ENCODE measurements at places on chromosomes 3 and 15.

DNA sequence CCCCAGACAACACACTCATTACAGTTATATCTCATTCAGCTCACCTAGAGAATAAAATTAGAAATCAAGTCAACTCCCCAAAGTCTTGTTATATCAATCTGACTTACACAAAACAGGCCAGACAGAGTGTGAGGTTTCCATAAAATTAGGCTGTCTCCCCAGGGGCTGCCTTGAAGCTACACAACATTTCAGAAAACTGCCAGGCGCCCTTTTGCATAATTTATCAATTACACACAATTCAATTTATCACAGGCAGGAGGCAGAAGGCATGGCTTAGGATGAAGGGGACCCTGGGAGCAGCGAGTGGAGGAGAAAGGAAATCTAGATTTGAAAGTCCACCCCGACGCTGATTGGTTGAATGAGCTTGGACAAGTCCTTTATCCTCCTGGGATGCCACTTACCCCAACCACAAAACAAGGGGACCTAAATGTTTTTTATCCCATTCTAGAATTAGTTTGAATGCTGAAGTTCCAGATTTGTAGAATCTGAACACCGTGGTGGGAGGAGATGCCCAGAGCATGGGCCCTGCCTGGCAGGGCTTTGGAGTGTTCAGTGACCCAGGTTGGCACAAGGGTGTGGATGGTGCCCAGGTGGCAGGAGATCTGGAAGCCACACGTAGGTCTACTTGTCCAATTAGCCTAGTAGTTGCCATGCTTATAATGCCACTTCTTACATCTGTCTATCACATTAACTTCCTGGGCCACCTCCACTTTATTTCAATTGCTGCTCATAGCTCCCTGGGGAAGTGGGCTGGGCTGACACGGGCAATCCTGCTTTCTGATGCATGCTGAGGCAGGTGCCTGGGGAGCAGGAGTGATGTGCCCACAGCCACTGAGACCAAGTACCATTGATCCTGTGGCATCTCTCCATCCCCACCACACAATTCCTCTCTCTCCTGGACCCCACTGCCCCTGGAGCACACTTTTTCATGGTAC is 119.8 kb upstream of the TLE3 start:
- no peak for DNase-seq

DNA sequence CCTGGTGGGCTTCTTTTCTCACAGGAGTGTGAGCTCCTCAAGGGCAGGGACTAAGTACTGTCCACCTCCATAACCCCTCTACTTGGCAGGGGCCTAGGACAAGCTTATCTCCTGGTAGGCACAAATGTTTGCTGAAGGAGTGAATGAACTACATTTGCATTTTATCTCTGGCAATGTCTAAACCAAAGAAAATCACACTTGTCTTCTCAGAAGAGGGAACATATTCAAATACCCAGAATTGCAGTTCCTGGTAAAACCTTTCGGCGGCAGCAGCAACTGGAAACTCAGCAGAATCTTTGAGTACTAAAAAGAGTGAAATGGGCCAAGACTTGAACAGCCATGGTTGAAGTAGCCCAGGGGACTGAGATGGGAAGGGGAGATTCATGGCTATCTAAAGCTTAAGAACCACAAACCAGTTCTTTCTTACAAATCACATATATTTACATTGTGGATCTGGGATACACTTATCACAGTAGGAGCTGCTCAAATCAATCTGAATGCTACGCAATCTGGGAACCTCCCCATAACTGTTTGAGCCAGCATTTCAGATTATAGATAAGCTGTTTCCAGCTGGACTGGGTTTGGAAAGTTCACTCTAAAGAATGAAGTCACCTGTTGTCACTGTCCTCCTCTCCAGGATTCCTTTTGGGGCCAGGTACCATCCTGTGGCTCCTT is 18.7 kb upstream of the PTPN9 start:
- DNase-seq, result no peak

- DNase-seq, result no peak
These were observed 1.6 kb downstream of the OXTR start for GRCh38 chr3:8767667-8768363.

GRCh38 chr15:39786447-39787056 is 3.9 kb upstream of the FSIP1 start:
- no peak for DNase-seq

DNA sequence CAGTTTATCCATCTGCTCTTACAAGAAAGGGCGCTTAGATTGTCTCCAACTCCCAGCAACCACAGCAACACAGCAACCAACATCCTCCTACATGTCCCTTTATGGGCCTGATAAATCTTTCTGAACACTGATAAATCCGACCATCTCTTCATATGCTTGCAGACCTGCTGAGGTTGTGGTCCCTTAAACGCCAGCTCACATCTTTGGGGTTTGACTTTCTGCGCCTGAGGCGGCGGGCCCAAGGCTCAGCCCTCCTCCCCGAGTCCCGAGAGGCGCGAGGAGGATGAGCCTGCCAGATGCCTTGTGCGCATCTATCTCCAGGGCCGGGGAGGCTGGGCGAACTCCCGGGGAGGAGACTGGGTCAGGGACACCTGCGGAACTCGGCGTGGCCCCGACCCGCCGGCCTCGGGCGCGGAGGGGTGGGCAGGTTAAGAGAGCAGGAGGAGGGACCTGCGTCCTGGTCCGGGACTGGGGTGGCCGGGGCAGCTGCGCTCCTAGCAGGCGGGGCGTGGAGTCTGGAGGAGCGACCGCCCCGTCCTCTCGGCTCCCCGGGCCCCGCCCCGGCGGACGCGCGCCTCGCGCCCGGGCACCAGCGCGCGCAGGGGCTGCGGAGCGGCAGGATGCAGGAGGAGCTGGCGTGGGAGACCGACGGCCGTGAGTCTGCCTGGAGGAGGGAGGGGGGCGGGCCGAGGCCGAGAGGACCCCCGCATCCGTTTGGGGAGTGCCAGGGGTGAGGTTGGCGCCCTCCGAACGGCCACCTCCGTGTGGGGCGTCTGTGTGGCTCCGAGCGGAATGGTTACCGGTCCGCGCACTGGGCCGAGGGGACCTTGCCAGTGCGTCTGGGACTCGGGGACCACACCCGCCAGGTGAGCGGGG is at the start of gene ANKDD1A:
TSS of gene ANKDD1A (plus strand) at position 592 of the 876 bp plus-strand sequence. CDS start at position 621, 29 bp downstream.
- no peak for DNase-seq

GRCh38 chr15:47856071-47856470 is 138.8 kb downstream of the SEMA6D start:
- DNase-seq, result no peak

- DNase-seq, result no peak
These were observed 65.4 kb downstream of the BDH1 start for GRCh38 chr3:197490098-197491058.

DNA sequence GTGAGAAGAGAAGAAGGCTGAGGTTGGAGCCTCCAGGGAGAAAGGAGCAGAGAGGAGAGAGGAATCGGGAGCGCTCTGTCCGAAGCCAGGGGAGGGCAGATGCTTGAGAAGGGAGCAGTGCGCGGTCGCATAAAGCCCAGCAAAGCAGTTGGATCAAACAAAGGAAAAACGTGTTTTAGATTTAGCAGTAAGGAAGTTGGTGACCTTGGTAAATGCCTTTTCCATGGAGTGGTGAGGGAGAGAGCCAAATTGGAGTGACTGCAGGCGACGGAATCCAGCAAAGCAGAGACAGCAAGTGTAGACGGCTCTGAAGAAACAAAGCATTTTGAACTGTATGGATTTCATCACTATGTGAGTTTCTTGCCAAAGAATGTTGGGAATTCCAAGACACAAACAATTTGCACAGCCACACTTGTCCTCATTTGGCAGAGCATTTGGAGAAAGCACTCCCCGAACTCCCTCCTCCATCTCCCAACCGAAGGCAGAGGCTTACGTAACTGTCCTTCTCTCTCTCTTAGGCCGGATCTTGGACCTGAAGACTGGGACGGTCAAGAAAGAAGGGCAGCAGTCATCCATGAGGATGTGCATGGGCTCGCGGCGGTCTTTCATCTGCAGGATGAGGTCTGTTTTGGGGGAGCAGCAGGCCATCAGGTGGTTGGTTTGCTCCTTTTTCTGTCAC is 103.6 kb downstream of the ARNT2 start:
- no peak for DNase-seq

GRCh38 chr15:60634815-60635214 is 155.9 kb upstream of the ICE2 start:
- DNase-seq, result no peak

DNA sequence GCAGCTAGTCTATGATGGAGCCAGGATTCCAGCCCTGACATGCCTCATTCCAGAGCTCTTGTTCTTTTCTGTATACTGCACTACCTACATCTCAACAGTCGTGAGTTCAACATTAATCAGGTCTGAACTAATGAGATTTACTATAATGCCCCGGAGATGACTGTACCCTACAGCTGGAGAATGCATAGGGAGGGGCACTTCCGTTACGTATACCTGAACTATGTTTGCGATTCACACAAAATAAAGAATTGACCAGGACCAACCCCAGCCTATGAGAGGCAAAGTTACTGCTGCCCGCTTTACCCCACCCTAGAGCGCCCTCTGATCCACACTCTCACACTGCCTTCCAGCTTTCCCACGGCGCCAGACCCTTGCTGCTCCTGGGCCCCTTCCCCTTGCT is 97.0 kb downstream of the IGF2BP2 start:
- DNase-seq, result no peak

GRCh38 chr3:102180280-102180931 is 254.4 kb upstream of the ZPLD1 start:
- DNase-seq, result no peak
